Epithelial cell of esophagus (primary cell): ENCODE measurements at places on chromosomes 7 and 10.

DNA sequence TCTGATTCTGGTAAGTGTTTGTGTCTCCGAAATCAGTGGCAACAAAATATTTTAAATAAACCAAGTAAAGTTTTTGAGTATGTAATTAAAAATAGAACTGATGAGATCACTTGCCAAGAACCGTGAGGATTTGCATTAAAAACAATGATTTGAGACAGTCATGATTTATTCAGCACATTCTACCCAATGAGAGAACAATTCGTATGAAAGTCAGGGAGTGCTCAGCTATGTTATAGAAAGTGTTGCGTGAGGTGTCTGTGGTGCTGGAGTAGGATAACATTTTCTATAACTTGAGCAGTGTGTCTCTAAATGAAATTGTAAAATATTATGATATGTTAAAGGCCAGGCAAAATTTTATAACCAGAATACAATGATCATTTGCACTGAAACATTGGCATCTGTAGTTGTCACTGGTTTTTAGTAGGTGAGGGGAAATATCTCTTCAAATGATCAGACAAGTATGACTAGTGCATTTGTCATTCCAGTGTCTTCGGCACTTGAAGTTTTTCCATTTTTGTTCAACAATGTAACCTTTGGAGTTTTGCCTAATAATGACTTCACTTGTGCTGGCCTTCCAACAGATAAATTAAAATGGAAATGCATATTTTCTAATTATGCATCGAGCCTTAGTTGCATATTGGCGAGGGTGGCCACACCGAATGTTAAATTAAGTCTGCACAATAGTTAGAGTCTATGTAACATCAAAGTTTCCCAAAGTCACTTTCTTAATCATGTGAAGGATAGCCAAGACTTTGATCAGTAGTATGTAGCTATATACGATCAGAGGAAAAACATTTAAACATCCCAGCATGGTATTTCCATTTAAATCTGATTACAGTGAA, 335.9 kb downstream of the GFRA1 start:
- no peak for DNase-seq

DNA sequence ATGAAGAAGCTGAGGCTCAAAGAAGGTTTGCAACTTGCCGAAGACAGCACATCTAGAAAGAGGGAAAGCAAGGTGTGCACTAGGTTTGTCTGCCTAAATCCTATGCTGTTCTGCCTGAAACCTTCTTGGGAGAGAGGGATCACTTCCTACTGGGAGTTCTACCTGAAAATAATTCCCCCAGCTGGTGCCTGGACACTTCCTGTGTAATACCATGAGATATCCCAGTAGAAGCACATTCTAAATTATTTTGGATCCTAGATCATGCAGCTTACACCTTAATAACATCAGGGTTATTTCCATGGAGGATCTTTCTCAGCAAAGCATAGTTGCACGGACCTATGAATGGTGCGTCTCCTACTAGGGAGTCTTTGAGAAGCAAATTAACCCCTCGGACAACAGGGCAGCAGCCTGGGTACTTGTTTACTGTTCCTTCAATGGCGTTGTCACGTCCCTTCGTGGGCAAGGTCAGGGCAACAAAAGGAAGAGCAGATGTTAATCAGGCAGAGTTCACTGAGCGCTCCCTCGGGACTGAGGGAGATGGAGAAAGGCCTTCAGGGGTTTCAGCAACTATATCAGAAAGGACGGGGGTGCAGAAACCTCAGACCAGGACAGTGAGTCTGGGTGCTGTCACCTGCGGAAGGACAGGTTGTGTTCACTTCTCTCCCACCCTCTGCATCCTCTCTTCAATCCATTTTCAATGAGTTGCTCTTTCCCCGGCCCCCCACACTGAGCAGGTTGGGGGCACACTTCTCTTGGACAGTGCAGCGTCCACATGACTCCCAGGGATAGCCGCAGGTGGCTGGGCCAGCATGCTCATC, 44.0 kb downstream of the OAT start:
- no peak for DNase-seq

GRCh38 chr7:12320241-12320986, 83.3 kb downstream of the VWDE start:
- DNase-seq: no peak

- peak; percentile 20 for DNase-seq
Measured at GRCh38 chr7:7323352-7323751, 141.0 kb downstream of the C1GALT1 start.

DNA sequence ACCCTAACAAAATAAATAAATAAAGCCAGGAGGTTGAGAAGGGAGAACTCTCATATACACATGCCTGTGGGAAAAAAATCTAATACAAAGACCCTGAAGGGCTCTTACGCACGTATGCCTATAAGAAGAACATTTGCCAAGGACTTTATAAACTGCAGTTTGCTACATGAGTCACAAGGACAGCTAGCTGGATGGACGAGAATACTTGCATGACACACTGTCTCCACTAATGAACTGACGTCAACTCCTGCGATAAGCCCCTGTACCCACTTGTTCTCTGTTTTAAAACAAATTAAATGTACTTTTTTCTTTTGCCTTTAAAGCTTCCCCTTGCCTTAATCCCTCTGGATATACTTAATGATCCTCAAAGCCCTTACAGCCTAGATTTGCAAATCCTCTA, 374.6 kb upstream of the GHITM start:
- DNase-seq: peak; percentile 27
